ENCODE measurements at places on chromosomes 2 and 18. TPM values are rescaled to one million over a fixed set of nuclear protein-coding genes. Genes with fewer than 3 reads are reported as not detected.

Gene RBM43
- total RNA-seq: 2.7 TPM

Gene G6PC2
- not detected for total RNA-seq

Gene NDC80
- 45.1 TPM for total RNA-seq

Gene BCL2L11
- 1.1 TPM for total RNA-seq

Gene MERTK
- 1.7 TPM for total RNA-seq

Gene C2orf74
- 18.3 TPM for total RNA-seq

Gene DPP4
- total RNA-seq: 87.2 TPM

Gene GPR75
- 1.2 TPM for total RNA-seq

Gene PID1
- total RNA-seq: 6.9 TPM

Gene HTR2B
- total RNA-seq: 13.0 TPM

Gene ALPP
- not detected for total RNA-seq

Gene CHRNA1
- total RNA-seq: 0.38 TPM

Gene CYP26B1
- total RNA-seq: 0.19 TPM

Gene RAB27B
- total RNA-seq: 5.9 TPM

Gene NCKAP1
- total RNA-seq: 165 TPM

Gene MARS2
- 2.3 TPM for total RNA-seq

Gene ECEL1
- not detected for total RNA-seq

Gene UGT1A4
- total RNA-seq: not detected

Gene IL1R1
- total RNA-seq: 136 TPM

Gene EIF4E2
- total RNA-seq: 81.5 TPM

Gene AQP12A
- total RNA-seq: not detected

Gene PELI1
- 16.1 TPM for total RNA-seq

Gene CAMKMT
- total RNA-seq: 6.8 TPM

Gene CRYGA
- total RNA-seq: not detected

Gene ONECUT2
- total RNA-seq: under 0.01 TPM

Gene FAM124B
- 0.38 TPM for total RNA-seq

Gene LAMA1
- 91.6 TPM for total RNA-seq

Gene CACNB4
- 2.3 TPM for total RNA-seq

Gene RUFY4
- total RNA-seq: not detected

Measured in regular cardiac myocyte (primary cell).